ENCODE measurements at places on chromosomes 4 and X. TPM values are rescaled to one million over a fixed set of nuclear protein-coding genes. Genes with fewer than 3 reads are reported as not detected.

GRCh38 chrX:154478728-154479622, at the start of gene LAGE3:
LAGE3 (minus strand) TSS chrX:154479281; CDS start chrX:154478915, 366 bp downstream.
- DNase-seq = peak; percentile 94

DNA sequence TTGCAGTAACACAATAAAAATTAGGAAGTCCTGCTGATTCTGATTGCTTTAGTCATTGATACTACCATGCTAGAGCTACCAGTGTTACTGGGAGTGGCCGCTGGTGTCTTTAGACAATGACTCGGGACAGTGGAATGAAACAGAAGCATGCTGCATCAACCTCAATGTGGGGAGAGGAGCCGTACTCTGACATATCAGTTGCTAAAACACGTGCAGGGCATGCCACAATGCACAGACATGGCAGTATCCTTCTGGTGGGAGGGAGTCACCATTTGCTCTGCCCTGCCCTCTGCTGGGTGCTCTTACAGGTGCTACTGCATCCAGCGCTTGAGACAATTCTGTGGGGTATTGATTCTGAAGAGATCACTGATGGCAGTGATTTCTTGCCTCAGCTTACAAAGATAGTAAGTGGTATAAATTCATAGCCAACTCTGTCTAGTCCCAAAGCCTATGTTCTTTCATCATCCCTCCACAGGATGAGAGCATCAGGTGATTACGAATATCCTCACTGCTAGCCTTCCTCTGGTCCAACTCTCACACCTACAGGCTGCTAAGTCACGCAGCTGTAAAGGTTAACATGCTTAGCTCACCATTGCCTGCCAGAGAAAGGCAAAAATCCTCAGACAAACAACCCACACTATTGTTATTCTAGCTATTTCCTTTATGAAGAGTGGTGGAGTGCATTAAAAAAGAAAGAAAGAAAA, 43.7 kb downstream of the NSG1 start:
- DNase-seq = peak; percentile 62

Gene PDE5A
- total RNA-seq = 109 TPM

DNA sequence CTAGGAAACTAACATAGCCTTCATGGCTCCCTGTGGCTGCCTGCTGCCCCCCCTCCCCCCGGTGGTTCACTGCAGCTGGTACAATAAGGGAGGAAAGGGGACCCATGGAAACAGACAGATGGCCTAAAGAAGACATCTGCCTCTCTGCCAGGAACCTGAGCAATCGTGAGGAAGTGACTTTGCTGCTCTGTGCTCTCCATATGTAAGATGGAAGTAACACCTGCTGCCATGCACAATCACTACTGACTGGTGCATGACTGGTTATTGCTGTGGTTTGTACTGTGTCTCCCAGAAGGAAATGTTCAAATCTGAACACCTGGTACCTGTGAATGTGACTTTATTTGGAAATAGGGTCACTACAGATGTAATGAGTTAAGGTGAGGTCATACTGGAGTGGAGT, 43.6 kb downstream of the CD99L2 start:
- DNase-seq = no peak

Gene FHIP1A
- under 0.01 TPM for total RNA-seq

DNA sequence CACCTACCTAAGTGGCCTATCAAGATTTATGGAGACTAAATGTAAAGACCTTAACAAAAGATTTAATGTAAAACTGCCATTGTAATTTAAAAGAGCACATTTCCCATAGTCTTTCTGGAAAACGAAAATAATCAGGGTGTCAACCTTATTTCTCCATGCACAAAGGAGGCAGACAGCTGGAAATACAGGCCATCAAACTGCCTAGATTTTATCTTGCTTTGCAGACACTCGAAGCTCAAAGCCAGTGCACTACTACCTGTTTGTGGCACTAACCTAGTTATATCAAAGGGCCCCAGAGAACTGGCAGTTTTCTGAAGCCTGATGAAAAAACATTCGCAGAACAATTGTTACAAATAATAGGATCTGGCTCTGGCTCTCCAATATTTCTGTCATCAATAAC, 863.9 kb downstream of the STPG2 start:
- no peak for DNase-seq

- no peak for DNase-seq
Measured at GRCh38 chr4:123283371-123283895, 113.2 kb upstream of the SPRY1 start.

DNA sequence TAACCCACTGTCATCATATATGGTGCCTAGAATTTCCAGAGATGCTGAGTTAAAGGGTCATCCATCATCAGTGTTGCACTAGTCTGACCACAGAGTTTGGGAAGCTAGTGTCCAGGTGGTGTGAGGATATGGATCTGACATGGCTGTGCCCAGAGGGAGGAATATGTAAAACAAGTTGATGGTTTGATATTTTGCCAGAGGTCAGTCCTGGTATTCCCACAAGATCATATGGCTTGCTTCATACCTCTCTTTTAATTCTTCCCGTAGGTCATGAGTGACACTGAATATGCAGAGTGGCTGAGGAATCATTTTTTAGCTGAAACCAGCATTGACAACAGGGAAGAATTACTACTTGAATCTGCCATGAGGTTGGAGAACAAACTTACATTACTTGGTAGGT, 75.6 kb downstream of the ATP10D start:
- DNase-seq = no peak

DNA sequence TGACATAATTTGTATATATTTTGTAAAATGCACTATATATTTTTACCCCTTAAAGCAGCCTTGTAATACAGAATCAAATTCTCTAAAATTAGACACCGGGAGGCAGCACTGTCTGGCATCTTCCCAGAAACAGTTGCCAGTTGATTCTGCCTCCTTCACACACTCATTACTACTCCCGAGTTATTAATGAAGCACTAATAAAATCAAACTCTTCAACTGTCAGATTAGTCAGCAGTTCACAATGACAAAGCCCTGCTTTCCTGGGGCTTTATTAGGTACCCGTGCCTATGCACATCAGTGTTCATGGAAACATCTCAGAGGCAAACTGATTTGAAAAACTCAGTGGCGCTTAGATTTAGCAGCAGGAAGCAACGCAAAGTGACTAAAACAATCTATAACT, 103.5 kb upstream of the VEGFC start:
- DNase-seq = no peak
